PC-9 (cell line): ENCODE measurements at places on chromosomes 6 and 20.

GRCh38 chr6:111777357-111777756 is 95.9 kb downstream of the FYN start:
- DNase-seq = no peak

GRCh38 chr20:49187330-49187850 is 744 bp downstream of the STAU1 start:
- DNase-seq = no peak

DNA sequence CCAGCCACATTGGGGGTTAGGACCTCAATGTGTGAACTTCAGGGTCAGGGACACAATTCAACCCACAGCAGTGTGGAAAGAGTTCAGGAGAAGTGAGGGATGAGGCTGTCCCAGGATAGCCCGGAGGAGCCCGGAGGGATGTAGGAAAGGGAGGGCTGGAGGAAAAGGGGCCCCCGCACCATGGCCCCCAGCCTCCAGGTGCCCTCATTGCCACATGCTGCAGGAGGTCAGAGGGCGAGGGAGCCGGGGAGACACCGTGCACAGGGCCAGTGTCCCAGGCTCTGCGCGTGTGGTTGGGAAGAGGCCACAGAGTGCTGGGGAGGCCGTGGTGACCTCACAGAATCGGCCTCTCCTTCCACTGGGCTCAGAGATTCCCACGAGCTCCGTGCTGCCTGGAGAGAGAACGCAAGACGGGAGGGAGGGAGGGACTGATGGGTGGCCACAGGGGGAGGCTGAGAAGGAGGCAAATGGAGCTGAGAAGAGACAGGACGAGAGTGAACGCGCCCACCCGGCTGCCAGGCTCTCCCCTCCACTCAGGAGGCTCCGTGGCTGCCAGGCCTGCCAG is 215.1 kb downstream of the DLL1 start:
- no peak for DNase-seq

DNA sequence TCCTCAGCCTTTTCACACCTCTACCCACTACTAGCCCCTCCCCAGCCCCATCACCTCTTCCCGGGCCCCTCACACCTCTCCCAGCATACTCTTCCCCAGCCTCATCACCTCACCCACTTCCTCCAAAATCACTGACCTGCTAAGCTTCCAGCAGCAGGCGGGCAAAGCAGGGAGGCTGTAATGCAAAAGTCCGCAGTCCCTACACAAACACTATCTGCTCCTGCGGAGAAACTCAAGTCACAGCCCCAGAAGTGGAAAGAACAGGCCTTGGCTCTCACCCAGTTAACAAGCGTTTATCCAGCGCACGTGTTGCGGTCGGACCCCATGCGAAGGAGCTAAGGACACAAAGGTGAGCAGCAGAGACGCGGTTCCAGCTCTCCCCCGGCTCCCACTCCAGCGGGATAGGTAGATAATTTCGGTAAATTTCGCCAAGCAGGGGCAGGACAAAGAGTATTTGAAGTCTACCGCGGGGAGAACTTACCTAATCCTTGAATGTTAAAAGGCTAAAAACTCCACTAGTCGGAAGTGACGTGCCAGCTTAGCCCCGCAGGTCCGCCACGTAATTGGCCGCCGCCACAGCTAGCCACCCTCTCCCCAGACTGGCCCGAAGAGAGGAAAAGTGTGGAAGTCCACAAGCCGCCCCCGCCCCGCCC is 728 bp upstream of the TRIM39 start:
- DNase-seq = peak; percentile 63

DNA sequence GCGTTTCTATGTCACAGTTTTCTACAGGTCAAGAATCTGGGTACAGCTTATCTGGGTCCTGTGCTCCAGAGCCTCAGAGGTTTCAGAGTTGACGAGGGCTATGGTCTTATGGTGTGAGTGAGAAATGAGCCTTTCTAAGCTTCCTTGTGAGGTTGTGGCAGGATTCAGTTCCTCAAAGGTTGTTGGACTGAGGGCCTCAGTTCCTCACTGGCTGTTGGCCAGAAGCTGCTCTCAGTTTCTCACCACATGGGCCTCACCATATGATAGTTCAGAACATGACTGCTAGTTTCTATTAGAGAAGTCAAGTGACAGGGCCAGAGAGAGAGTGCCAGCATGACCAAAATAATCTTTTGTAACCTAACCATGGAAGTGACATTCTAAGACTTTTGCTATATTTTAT is 96.1 kb downstream of the NUS1 start:
- no peak for DNase-seq

DNA sequence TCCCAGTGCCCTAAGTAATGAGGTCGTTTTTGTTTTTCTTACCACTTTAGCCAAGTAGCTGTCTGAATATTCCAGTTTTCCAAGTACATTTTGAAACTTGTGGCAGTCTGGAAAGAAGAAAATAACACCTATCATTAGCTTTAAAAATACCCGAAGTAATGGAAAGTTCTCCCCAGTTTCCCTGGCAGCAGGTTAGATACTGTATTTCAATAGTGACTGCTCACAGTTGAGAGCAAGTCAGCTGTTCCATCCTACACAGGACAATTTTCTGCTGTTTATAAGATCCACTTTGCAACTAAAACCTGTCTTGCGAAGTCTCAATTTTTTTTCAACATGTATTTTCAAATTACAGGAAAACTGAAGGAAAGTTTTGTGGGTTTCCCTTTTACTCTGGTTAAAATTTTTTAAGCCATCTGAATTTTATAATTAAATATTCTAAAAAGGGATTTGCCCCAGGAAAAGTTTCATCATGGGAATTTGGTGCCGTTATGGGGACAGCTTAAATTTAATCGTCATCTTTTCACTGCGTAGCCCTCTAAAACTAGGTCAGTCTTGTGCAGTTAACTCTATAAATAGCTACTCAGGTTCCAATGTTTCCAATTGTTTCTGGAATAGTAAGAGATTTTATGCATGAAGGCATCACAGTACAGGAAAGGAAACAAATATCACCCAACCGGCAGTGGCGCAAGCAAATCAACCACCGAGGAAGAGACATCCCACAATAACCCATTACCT is 96.9 kb downstream of the MBOAT1 start:
- no peak for DNase-seq

- DNase-seq = peak; percentile 44
Measured at GRCh38 chr6:117346142-117346930, 79.4 kb downstream of the ROS1 start.

DNA sequence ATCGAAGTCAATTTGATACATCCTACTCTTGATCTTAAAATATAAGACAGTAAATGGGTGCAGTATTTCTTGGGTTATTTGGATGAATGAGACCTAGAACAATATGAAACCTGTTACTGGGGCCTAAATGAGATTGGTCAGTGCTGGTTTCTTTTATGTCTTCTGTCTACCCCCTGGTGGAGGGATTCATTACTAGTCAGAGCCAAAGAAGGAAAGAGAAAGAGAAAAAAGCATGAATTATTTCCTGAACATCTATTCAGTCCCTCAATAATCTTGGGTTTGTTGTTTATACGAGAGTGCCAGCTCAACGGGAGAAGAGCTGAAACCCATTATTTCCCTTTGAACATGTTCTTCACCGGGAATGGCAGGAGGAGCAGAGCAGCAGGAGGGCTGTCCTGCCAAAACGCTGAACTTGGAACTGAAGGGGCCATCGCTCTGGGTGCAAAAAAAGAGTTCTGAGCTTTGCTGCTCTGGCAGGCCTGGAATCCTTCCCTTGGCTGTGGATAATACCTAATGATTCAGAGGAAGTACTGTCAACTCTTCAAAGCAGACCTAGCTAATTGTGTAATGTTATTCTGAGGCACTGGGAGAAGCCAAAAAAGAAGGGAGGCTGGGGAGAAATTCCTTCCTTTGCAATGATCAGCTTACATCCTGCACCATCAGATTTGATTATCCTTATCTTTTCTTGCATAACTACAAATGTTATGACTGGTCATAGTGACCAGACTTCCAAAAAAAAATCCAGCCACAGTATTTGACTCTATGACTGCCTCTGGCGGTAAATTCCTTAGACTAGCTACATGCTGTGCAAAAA is 72.0 kb downstream of the BLOC1S5 start:
- DNase-seq = peak; percentile 51

- DNase-seq = no peak
Measured at GRCh38 chr6:46051962-46052361, 36.3 kb upstream of the CLIC5 start.

GRCh38 chr6:107293350-107293749 is 166.0 kb downstream of the PDSS2 start:
- no peak for DNase-seq

DNA sequence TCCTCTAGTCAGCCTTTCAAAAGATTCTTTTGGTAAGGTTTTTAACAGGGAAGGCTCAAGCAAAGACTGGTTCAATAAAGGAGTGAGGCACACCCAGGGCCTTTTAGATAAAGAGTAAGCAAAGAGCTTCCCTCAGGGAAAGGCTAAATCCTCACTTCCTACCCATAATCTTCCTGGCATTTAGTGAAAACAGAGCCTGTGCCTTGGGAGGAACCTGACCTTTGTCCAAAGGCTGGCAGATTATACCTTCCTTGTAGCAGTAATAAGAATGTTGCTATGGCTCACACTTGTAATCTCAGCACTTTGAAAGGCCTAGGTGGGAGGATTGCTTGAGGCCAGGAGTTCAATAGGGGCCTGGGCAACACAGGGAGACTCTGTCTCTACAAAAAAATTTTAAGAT is 280.1 kb upstream of the PLCB4 start:
- DNase-seq = no peak

GRCh38 chr6:28349344-28349891 is 329 bp upstream of the ZKSCAN3 start:
- no peak for DNase-seq

DNA sequence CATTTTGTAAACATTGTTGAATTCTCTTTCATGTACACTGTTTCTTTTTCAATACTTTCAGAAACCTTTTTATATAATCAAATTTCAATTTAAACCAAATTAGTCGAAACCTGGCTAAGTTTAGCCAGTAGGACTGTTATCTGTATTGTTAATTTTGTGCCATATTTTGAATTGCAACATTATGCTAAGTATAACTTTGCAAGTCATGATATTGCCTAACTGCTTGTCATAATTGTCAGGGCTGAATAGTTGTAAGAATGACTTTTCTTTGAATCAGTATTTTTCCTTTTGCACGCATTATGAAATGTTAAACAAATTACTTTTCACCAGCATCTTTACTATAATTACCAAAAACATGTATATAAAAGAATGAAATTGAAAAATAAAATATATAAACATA is 82.7 kb downstream of the SAMD3 start:
- no peak for DNase-seq

GRCh38 chr6:147765541-147765940 is 257.1 kb downstream of the SAMD5 start:
- no peak for DNase-seq

DNA sequence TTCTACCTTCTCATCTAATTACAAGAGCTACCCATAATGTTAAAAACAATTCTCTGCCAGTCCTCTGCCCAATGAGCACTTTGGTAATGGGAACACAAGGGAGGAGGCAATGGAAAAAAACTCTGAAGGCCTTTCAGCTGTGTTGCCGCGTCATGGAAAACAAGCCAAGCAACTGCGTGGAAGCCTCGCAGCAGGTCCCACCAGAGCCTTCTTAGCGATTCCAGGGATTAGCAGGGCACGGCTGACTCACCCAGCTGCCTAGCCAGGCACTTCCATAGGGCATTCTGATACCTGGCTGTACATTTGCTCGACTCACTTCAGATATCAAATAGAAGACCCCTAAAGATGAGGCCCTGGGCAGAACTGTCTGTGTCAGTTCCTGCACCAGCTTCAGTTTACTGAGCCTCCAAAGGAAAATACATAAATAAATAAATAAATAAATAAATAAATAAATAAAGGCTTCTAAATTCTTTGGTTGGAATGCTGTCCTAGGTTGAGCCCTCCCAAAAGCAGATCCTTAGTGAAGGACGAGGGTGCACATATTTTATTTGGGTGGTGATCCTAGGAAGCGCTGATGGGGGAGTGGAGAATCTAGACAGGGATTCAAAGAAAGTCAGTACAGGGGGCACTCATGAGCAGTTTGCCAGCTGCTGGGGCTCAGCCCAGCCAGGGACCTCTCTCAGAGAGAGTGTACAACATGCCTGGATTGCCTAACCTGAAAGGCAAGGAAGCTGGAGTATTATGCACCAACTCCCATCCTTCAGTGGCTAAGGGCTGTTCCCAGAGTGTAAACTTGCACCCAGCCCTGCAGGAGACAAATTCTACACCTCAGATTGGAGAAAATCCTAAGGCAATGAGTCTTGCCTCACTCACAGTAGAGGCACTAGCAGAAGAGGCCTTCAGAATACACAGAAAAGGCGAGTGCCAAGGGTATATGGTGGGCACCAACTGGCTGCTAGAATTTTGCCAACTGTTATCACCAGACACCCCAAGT is 18.2 kb downstream of the SNAP25 start:
- DNase-seq = no peak

- no peak for DNase-seq
Measured at GRCh38 chr6:77124604-77125003, 338.7 kb downstream of the HTR1B start.

DNA sequence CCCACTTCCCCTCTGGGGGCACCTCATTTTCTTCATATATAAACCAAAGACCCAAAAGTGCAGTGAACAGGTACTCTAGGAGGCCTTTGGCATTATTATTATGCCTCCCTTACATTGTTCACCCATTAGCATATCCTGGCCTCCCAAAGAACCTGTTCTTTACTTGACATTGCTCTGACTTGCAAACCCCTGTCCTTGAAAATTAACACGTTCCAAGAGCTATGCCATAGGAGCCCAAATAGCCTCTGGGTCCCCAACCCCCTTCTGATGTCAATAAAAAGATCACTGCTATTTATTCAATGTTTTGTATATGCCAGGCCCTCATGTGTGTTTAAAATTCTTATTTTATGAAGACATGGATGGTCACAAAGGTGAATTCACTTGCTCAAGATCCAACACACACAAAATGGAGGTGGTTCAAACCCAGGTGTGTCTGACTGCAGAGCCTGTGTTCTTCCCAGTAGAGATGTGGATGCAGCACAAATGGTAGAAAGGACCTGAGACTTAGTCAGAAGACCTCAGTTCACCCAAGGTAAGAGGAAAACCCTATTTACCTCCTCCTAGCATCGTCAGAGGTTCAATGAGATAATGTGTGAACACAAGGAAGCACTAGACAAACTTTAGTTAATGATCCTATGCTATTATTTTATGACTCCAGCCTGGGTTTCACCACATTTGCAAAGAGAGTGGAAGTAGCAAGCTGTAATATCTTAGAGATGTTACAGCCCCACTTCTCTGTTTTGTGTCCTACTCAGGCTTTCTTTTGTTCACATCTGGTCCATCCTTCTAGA is 36.6 kb downstream of the BCL2L1 start:
- DNase-seq = no peak

GRCh38 chr6:10101551-10102252 is 313.2 kb downstream of the TFAP2A start:
- DNase-seq = no peak

GRCh38 chr20:62558779-62559178 is 83.0 kb upstream of the GATA5 start:
- no peak for DNase-seq
